ENCODE measurements at places on chromosomes 6 and 20.

DNA sequence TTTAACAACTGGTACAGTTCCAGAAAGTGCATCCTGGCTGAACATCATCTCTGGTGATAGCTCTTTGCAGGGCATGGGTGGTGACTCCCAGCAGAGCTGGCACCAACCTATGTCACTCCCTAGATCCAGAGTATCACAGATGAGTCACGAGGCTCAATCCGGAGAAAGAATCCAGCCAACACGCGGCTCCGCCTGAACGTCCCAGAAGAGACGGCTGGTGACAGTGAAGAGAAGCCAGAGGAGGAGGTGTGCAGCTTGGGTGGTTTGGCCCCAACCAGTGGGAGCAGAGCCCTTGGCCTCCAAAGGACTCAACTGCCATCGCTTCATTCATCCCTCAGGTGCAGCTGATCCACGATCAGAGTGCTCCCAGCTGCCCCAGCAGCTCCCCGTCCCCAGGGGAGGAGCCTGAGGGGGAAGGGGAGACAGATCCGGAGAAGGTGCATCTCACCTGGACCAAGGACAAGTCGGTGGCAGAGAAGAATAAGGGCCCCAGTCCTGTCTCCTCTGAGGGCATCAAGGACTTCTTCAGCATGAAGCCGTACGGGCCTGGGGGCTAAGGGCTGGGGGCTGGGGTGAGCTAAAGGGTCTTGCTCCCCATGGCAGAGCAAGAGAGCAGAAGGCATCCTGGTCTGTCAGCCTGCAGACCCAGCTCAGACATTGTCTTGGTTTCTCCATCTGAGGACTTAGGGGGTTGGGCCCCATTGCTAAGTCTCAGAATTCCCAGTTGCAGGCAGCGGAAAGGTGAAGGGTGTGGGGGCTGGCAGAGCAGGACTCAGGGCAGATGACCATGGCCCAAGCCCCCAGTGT is 27.2 kb downstream of the SLC12A5 start:
- DNase-seq = no peak

DNA sequence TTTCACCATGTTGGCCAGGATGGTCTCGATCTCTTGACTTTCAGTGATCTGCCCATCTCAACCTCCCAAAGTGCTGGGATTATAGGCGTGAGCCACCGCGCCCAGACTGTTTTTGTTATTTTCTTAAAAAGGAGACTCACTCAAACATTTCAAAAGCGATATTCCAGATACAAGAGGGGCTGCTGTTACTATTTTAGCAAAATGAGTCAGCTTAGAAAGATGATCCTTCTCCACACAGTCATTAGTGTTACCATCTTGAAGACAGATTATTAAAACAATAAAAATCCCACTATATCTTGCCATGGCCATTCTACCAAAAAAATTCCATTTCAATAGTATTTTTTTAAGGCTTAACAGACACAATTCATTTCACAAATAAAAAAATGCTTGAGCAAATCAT is 102.8 kb downstream of the PREP start:
- DNase-seq = no peak

DNA sequence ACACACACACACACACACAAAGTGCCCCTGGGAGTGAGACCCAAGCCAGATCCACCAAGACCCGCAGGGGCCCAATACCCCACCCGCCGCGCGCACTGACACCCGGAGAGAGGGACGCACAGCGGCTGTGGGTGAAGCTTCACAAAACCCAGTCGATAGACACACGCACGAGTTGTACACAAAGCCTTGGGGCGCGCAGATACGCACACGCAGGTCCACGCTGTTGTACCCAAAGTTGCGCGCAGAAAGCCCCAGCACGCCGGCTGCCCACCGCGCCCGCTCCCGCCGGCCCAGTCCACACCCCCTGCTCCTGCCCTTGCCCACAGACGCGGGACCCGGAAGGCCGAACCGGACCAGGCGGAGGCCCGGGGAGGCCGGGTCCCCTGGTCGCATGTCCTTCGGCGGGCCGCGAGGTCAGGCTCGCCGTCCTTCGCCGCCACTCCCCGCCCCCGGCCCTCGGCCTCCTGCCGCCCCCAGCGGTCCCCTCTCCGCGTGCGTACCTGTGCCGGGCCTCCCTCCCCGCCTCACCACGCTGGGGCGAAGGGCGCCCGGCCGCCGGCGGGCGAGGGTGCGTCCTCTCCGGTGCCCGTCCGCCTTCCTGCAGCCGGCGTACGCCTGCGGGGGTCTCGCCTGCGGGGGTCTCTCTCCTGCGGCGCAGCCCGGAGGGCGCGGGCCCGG is at the start of gene TMEM74B:
TMEM74B (minus strand) TSS at position 344 of the 678 bp plus-strand sequence. CDS start 1,180 bp downstream, outside the sequence.
- DNase-seq = no peak

GRCh38 chr6:28003661-28004060 is 46.6 kb downstream of the OR2B6 start:
- no peak for DNase-seq

- no peak for DNase-seq
Observed at GRCh38 chr20:23627501-23627900, 10.3 kb downstream of the CST3 start.

- no peak for DNase-seq
Observed at GRCh38 chr6:16059496-16059895, 69.4 kb upstream of the MYLIP start.

GRCh38 chr6:41200296-41200900 is 551 bp downstream of the TREML2 start:
- peak; percentile 78 for DNase-seq

- DNase-seq = no peak
Observed at GRCh38 chr6:30778001-30778635, 33.8 kb upstream of the IER3 start.

All from activated CD4-positive, alpha-beta memory T cell treated with anti-CD3 and anti-CD28 coated beads for 36 hours (primary cell).